DMS 273 treated with DMSO at 0.1 percent for 48 hours (cell line): ENCODE measurements at places on chromosomes 11 and 22.

GRCh38 chr11:86495351-86495750 is 120.7 kb downstream of the CCDC81 start:
- DNase-seq = no peak

GRCh38 chr11:133064152-133064877 is 468.0 kb downstream of the OPCML start:
- DNase-seq = peak; percentile 43

GRCh38 chr22:18997925-18998315 is 61.8 kb upstream of the PRODH start:
- no peak for DNase-seq

GRCh38 chr11:134784568-134784967 is 372.5 kb upstream of the B3GAT1 start:
- no peak for DNase-seq

DNA sequence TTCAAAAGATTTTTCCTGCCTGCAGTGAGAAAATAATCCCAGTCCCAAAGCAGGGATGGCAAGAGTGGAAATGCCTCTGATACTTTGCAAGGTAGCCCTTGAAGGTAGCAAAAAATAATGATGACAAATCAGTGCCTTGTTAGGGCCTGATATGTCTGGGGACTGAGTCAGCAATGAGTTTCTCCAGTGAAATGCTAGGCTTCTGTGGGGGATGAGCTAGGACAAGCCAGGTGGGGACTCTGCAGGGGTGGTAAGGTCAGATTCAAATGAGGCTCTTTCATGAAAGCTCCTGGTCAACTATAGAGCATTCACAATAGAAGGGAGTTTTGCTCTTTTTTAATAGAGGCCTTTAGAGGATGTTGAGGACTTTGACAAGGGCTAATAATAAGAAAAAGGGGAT is 77.7 kb downstream of the ME3 start:
- no peak for DNase-seq

- no peak for DNase-seq
These were observed 4.2 kb upstream of the RAC2 start for GRCh38 chr22:37248251-37248650.
